Stimulated activated CD8-positive, alpha-beta memory T cell treated with anti-CD3 and anti-CD28 coated beads, Interleukin-4, amount 100 ng/mL, for 1 hour (primary cell): ENCODE measurements at places on chromosomes 4 and X.

GRCh38 chr4:168092176-168092712 is at the start of gene ANXA10:
TSS of gene ANXA10 (plus strand) at chr4:168092537. CDS start at chr4:168092701, 164 bp downstream.
- no peak for DNase-seq

- no peak for DNase-seq
Observed at GRCh38 chr4:123353656-123354055, 42.9 kb upstream of the SPRY1 start.

- no peak for DNase-seq
Observed at GRCh38 chrX:93591398-93591797, 82.0 kb downstream of the NAP1L3 start.

- DNase-seq: no peak
Observed at GRCh38 chr4:59240011-59240410, 1960.1 kb upstream of the ADGRL3 start.

GRCh38 chrX:96715481-96715880 is 30.8 kb downstream of the DIAPH2 start:
- no peak for DNase-seq

- DNase-seq: no peak
Observed at GRCh38 chr4:101693842-101694398, 96.6 kb upstream of the BANK1 start.

DNA sequence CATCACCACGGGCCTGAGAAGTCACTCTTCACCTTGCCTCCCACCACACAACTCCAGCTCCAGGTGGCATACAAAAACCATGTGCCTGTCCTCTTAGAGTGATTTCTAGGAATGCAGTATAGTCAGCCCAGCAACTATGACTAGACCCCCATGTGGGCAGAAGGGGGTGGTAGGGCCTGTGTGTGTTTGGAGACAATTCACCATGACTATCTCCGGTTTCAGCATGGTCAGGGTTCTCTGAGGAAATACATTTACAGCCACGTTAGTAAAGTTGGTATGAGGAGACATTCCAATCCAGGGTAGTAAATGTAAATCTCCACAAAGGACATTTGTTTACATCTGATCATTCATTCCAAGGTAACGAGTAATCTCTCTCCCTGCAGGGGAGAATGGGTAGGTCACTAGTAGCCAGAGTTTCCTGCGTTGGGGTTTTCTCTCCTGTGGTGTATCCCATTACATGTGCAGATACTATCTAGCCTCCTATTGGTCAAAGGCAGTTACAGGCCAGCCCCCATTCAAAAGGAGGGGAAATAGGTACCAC is 4.2 kb upstream of the MTMR1 start:
- no peak for DNase-seq

- no peak for DNase-seq
Observed at GRCh38 chr4:34108391-34108790, 2135.9 kb downstream of the ARAP2 start.

GRCh38 chrX:153544727-153545126 is 27.3 kb downstream of the ATP2B3 start:
- DNase-seq: no peak

DNA sequence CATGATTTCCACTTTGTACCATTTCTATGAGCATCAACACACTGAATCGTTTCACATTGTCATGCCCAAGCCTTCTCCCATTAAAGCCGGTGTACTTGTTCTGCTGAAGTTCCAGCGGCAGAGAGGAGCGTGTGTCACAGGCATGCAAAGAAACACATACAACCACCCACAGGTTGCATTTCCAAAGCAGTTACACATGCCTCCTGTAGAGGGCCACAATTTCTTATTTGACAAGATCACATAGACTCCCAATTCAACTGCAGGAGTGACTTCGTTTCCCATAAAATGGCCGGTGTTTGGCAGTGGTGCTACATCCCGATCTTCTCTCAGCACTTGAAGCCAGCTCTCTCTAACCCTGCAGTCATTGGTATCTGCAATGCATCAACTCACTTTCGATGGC is 992.6 kb downstream of the NLGN4X start:
- no peak for DNase-seq

- no peak for DNase-seq
Observed at GRCh38 chr4:83320548-83320947, 14.1 kb downstream of the HPSE start.

- no peak for DNase-seq
Observed at GRCh38 chrX:40504801-40505605, 75.8 kb upstream of the ATP6AP2 start.

DNA sequence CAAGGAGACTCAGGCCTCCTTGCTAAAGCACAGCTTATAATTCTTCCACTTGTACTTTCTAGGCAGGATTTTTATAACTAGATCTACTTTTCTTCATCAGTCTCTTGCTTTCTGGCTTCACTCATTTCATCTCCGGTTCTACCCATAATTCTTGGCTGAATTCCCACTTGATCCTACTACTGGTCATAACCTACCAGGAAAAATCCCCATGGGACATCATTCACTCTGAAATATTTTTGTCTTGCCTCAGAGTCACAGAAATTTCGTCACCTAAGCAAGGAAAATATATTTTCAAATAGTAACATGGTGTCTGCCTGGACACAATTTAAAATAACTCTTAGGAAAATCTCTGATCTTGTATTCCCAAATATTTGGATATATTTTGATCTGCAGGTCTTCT is 122.3 kb downstream of the TEX13A start:
- DNase-seq: no peak

DNA sequence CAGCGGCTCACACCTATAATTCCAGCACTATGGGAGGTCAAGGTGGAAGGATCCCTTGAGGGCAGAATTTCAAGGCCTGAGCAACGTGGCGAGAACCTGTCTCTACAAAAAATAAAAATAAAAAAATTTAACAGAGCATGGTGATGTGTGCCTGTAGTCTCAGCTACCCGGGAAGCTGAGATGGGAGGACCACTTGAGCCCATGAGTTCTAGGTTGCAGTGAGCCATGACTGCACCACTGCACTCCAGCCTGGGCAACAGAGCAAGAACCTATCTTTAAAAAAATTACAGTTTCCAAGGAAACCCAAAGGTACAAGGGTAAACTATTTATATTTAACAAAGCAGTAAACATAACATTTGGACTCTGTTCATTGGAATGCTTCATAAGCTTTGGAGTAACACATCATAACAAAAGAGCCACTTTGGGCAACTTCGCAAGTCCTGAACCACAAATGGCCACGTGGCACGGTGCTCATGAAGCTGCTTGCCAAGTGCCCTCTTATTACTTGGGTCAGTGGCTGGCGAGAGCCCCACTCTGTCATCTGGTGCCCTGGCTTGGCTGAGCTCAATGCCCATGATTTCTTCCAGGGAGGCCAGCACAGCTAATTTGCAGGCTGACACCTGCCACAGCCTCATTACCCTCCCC is 165.6 kb downstream of the SH3KBP1 start:
- no peak for DNase-seq

DNA sequence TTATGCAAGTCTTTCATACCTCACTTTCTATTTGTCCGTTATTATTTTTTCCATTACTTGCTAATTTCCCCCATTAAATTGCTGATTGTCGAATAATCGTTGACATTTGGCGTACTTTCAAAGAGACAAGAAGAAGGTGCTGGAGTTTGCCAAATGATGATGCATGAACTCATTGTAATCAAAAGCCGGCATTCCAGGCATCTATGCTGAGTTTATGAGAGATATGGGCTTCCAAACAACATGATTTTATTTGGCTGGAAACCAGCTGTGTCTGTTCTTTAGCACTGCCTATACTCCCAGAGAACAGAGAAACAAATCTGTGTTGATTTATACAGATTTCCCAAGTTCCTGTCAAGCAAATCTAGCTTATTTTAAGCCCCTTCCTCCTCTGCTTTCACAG is 80.8 kb upstream of the RPS6KA3 start:
- no peak for DNase-seq

DNA sequence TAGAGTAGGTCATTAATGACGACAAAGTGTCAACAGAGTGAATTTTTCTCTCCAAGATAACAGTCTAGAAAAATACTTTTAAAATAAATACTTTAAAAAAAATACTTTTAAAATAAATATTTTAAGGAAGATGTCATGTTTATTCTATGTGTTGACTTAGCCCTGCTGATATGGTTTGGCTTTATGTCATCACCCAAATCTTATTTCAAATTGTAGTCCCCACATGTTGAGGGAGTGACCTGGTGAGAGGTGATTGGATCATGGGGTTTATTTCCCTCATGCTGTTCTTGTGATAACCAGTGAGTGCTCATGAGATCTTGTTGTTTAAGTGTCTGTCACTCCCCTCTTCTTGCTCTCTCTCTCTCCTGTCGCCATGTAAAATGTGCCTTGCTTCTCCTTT is 754.9 kb upstream of the SLIT2 start:
- DNase-seq: no peak

GRCh38 chrX:18994713-18995112 is 10.8 kb upstream of the PHKA2 start:
- no peak for DNase-seq

- no peak for DNase-seq
Observed at GRCh38 chrX:23752740-23753415, 9.8 kb upstream of the ACOT9 start.

GRCh38 chrX:23503835-23504539 is 163.3 kb upstream of the PRDX4 start:
- DNase-seq: no peak

DNA sequence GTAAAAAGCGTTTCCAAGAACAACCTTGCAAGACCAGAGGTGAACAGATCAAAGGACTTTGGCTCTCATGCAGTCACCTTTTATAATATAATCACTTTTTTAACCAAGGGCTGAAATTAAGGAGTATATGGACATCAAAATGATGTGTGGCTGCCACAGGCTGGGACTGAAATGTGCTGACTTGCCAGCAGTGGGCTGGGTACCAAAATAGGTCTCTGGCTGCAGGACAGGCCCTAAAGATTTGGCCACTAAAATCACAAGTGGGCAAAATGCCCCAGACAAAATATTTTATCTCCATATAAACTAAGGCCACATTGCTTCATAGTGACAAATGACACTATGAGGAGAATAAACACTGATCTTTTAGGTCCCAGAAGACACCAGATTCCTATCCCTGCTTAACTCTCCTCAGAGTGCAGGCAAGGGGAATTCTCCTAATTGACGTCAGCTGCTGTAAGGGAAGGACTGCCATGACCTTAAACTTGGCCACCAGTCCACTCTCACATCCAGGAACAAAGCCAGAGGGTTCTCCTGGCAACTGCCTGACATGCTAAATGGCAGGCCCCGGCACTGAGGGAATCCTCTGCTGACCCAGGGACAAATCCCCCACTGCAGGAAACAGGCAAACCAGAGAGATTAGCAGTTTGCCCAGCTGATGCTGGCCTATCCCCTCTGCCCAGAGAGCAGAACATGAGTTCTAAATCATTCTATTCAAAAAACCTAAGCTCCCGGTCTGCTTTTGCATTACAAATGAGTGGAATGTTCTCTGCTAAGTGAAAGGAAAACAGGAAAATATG is 155.8 kb downstream of the PPP3CA start:
- DNase-seq: no peak

DNA sequence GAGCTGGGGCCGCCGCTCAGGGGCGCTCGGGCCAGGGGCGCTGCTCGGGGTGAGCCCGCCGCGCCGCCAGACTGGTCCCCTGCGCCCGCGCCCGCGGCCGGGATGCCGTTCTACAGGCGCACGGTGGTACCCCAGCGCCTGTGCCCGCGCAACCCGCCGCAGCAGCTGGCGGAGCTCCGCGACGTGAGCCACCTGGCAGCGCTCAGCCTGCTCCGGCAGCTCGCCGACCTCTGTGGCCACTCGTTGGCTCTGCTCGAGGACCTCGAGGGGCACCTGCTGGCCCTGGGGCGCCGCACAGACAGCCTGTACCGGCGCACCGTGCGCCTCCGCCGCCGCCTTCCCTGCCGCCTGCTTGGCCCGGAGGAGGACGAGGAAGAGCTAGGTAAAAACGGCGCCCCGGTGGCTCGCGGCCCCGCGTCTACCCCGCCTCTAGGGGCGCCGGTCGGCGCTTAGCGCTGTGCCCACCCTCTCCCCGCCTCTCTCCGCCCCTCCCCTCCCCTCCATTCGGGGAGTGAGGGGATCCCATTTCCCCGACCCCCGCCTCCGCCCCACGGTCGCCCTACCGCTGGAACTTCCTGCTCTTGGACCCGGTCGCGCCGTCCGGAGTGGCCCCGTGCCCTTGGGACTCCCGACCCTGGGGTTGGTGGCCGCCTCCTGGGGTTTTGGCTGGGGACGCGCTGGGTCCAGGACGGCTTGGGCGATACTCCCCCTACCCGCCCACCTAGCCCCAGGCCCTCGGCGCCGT is 513 bp downstream of the NHSL2 start:
- DNase-seq: no peak

DNA sequence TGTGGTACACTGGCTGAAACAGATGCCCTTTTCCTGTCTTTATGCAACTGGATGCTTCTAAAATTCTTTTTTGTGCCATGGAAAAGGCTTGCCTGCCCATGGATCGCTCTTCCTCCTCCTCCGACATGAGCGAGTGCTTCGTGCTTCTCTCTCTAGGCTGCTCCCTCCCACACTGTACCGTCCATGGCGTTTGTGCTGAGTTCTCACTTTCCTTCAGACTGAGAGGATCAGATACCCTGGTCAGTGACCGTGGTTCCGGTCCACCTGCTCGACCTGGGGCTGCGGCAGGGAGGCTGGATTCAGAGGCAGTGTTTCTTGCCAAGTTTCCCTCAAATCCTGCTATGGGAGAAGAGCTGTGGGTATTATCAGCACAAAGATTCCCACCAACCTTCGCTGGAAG is 10.2 kb upstream of the CLDN24 start:
- DNase-seq: no peak

DNA sequence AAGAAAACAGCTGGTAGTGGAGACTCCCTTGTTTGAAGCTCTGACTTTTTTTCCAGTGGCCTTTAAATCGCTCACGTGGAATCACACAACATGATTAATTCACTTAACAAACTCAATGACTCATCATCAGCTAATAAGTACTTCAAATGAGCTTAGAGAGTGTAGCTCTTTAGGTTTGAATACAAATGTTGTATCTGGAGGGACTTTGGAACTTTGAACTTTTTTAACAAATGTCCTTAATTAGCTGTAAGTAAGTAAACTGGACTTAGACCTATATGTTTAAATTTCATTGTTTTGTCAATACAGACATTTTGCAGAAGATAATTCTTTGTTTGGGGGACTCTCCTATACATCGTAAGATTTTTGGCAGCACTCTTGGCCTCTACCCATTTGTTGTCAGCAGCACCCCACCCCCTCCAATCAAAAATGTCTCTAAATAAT is 581.1 kb downstream of the SPRY1 start:
- DNase-seq: no peak

GRCh38 chr4:143417679-143418403 is 81.2 kb downstream of the GAB1 start:
- no peak for DNase-seq

- no peak for DNase-seq
Observed at GRCh38 chr4:56783986-56784385, 37.5 kb downstream of the SPINK2 start.

- DNase-seq: no peak
Observed at GRCh38 chrX:121886557-121886956, 839.1 kb downstream of the GLUD2 start.

GRCh38 chr4:14771094-14771493 is 231.2 kb upstream of the CPEB2 start:
- DNase-seq: no peak
